ENCODE measurements at places on chromosomes 2 and 18.

DNA sequence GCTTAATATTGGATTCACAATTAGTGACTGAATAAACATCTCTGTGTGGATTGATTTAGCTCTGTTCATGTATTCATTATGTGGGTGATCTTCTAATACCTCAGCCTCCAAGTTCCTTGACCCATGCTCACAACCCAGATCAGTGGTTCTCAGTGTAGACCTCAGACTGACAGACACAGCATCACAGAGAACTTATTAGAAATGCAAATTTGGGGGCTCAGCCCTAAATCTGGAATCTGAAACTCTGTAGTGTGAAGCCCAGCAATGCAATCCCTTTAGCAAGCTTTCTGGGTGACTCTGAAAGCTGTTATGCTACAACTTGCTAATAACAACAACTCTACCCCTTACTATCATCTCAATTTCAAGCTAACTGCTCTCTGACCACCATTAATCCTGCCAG lies 273.1 kb upstream of the FANCL start:
- H3K4me3 ChIP-seq: no peak overlapping the region
- no peak overlapping the region for H3K27ac ChIP-seq
- H3K27me3 ChIP-seq: peaks cover 2% of the 10 kb centered on the region
- no peaks in the 10 kb centered on the region for H3K36me3 ChIP-seq

DNA sequence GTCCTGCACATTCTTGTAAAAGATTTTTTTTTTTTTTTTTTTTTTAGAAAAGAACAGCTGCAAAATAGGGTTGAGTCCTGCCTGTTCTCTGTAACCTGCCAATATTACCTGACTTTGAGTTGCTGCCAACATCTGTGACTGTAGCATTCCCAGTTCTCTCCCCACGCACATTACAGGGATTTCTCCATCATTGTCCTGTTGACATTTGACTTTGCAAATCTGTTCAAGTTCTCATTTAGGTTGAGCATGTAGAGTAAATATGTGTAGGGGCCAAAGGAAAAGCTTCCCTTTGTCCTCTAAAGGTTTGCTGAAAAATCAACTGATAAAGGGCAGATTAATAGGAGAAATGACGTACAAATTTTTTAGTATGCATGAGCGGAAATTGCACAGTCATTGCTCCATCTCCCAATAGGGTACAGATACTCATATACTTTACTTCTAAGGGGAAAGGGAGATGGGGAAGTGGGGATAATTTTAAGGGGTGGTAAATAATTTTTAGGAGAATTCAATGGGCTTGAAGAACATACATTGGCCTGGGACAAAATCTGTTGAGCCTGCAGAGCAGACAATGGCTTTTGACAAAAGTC lies 385.5 kb downstream of the PIK3C3 start:
- DNase-seq: no peak
- no peaks in the 10 kb centered on the region for H3K4me1 ChIP-seq
- H3K4me3 ChIP-seq: no peak overlapping the region
- H3K27ac ChIP-seq: no peak overlapping the region
- H3K36me3 ChIP-seq: no peaks in the 10 kb centered on the region
- no peaks in the 10 kb centered on the region for H3K27me3 ChIP-seq

- no peak overlapping the region for H3K27ac ChIP-seq
- no peak for DNase-seq
- no peaks in the 10 kb centered on the region for H3K36me3 ChIP-seq
- no peak overlapping the region for H3K4me3 ChIP-seq
- H3K4me1 ChIP-seq: no peaks in the 10 kb centered on the region
Measured at GRCh38 chr2:153715218-153715850, 156.4 kb upstream of the GALNT13 start.

DNA sequence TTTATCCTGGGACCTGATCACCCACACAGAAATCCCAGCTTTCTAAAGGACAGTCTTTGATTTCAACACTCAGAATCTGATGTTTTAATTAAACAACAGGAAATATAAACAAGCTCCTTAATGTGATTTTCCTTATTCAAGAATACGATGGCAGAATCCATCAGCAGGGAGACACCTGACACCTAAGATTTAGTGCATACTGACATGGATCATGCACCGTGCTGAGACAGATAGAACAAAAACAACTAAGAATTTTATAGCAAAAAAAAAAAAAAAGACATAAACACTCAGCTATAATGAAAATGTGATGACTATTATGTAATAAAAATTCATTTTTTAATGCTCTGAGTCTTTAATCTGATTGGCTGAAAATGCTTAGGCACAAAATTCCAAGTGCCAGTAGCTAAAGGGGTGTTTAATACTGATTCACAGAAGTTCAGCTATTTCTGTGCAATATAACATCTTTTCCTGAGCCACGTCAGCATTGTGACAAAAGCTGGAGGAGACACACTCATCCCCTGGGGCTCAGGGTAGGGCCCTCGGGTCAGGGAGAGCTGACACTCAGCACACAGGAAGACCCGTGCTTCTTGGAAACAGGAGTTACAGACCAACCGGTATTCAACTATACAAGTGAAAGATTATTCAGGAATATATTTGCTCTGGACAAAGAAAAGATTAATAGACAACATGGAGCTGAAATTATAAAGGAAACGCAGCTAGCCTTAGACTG lies 247.4 kb downstream of the FBXO15 start:
- H3K27me3 ChIP-seq: no peaks in the 10 kb centered on the region
- no peaks in the 10 kb centered on the region for H3K36me3 ChIP-seq
- H3K27ac ChIP-seq: no peak overlapping the region
- no peak for DNase-seq

- DNase-seq: no peak
- no peak overlapping the region for H3K27ac ChIP-seq
- H3K4me3 ChIP-seq: no peak overlapping the region
- no peaks in the 10 kb centered on the region for H3K36me3 ChIP-seq
- H3K4me1 ChIP-seq: no peaks in the 10 kb centered on the region
- no peaks in the 10 kb centered on the region for H3K27me3 ChIP-seq
Measured at GRCh38 chr18:25661831-25662230, 309.9 kb upstream of the ZNF521 start.

DNA sequence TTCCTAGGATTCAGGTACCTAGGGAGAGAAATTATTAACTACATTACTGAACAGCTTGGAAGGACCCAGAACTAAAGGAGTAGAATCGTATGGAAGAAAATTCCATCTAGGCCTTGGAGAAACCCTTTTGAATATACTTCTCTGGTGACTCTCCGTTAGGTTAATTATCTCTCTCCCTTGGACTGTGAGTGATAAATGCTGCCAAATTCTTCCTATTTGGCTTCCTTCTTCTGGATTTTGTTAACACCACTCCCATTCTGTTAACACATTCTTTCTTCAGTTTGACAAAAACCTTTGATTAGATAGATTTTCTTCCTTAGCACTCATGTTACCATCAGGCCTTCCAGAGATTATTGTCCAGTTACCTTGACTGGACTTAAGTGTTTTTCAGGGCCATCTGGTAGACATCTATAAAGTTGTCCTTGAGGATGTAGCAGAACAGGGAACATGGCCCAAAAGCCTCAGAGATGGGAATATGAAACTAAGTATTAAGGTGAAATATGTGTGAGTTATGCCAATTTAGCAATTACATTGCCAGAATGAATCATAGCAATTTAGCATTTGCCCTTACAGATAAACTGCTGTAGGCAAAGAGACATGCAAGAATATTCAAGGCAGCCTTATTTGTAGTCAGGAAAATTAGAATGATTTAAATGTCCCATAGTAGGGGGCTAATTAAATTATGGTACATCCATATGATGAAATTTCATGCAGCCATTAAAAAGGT lies 6.7 kb downstream of the CYP27A1 start:
- H3K4me1 ChIP-seq: no peaks in the 10 kb centered on the region
- no peak for DNase-seq
- H3K36me3 ChIP-seq: no peaks in the 10 kb centered on the region
- no peaks in the 10 kb centered on the region for H3K27me3 ChIP-seq
- no peak overlapping the region for H3K27ac ChIP-seq

GRCh38 chr2:217993817-217994463 lies 8.9 kb downstream of the TNS1 start:
- H3K4me3 ChIP-seq: peak overlapping the region; percentile 59
- peak overlapping the region; percentile 74 for H3K27ac ChIP-seq
- peak; percentile 54 for DNase-seq
- H3K36me3 ChIP-seq: no peaks in the 10 kb centered on the region
- H3K4me1 ChIP-seq: peaks cover 33% of the 10 kb centered on the region

DNA sequence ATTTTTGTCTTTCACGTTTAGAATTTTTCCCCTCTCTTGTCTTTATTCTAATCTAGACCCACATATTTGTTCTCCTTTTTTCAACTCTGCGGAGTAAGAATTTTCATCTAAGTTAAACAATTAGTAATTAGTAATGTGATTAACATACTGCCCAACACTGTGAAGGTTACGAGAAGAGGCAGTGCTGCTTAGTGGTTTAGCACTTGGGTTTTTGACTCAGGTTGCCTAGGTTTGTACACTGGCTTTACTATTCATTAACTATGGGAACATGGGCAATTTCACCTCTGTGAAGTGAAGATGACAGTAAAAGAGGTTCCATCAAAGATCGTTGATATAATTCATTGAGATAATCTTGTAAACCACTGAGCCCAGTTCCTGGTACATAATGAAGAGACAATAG lies 82.2 kb upstream of the PNPT1 start:
- H3K27ac ChIP-seq: no peak overlapping the region
- no peak overlapping the region for H3K4me3 ChIP-seq
- DNase-seq: no peak
- H3K27me3 ChIP-seq: no peaks in the 10 kb centered on the region

- H3K27me3 ChIP-seq: no peaks in the 10 kb centered on the region
- DNase-seq: no peak
- no peak overlapping the region for H3K4me3 ChIP-seq
- H3K27ac ChIP-seq: no peak overlapping the region
- H3K4me1 ChIP-seq: no peaks in the 10 kb centered on the region
- no peaks in the 10 kb centered on the region for H3K36me3 ChIP-seq
Measured at GRCh38 chr18:60295674-60296073, 76.9 kb downstream of the MC4R start.

- peaks cover 3% of the 10 kb centered on the region for H3K36me3 ChIP-seq
- H3K27ac ChIP-seq: no peak overlapping the region
- DNase-seq: no peak
- no peak overlapping the region for H3K4me3 ChIP-seq
- no peaks in the 10 kb centered on the region for H3K27me3 ChIP-seq
- no peaks in the 10 kb centered on the region for H3K4me1 ChIP-seq
Measured at GRCh38 chr2:23859983-23860382, 66.9 kb downstream of the ATAD2B start.

- no peak for DNase-seq
- H3K36me3 ChIP-seq: no peaks in the 10 kb centered on the region
- no peaks in the 10 kb centered on the region for H3K27me3 ChIP-seq
- no peaks in the 10 kb centered on the region for H3K4me1 ChIP-seq
Measured at GRCh38 chr2:235832941-235833340, 335.2 kb downstream of the GBX2 start.

DNA sequence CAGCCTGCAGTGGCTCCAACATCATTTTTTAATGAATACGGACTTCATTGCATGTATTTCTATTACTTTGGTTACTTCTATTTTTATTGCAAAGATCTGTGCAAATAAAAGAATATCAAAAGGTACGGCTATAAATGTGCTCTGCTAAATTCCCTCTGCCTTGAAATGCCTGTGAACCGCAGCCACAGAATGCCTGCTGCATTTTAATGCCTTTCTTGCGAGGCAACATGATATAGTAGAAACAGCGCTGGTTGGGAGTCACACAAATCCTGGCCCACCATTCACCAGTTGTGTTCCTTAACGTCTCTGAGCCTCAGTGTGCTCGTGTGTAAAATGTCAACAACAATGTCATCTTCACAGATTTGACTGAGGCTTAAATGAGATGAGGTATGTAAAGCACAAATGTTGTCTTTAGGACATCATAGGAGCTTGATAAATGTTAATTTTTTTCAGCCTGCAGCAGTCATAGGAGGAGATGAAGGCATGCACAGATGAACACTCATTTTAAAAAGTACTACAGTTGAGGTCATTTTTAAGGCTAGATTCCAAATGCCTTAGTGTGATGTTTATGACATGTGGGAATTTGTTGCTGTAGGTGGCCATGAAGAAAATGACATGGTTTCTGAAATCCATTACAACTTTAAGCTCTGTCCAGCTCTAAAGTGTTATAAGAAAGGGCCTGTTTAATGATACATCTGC lies 187.6 kb upstream of the NRP2 start:
- DNase-seq: no peak
- H3K4me3 ChIP-seq: no peak overlapping the region
- no peak overlapping the region for H3K27ac ChIP-seq

GRCh38 chr2:198164843-198165242 lies 360.4 kb downstream of the PLCL1 start:
- no peak overlapping the region for H3K4me3 ChIP-seq
- no peaks in the 10 kb centered on the region for H3K36me3 ChIP-seq
- DNase-seq: no peak
- no peak overlapping the region for H3K27ac ChIP-seq

DNA sequence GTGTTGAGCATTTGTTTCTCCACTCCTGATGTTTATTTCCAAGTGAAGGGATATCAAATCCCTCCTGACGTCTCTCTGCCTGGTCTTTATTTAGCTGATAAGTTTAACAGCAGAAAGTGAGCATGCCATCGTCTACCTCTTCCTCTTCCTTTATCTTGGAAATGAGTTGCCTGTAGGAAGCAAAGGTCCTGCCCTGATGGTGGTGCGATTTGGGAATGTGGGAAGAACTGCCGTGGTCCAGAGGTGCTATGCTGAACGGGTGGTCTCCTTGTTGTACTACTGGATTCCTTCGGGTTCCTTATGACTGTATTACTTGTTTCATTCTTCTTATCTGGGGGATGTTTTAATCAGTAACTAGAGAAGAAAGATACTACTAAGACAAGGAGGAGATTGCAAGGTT lies 217.5 kb downstream of the PMAIP1 start:
- H3K27me3 ChIP-seq: no peaks in the 10 kb centered on the region
- H3K4me3 ChIP-seq: no peak overlapping the region
- no peak overlapping the region for H3K27ac ChIP-seq
- no peaks in the 10 kb centered on the region for H3K4me1 ChIP-seq
- DNase-seq: no peak

- DNase-seq: no peak
- no peaks in the 10 kb centered on the region for H3K27me3 ChIP-seq
- H3K4me1 ChIP-seq: peaks cover 6% of the 10 kb centered on the region
- H3K36me3 ChIP-seq: no peaks in the 10 kb centered on the region
- H3K4me3 ChIP-seq: no peak overlapping the region
- no peak overlapping the region for H3K27ac ChIP-seq
Measured at GRCh38 chr2:178115271-178115670, 3.0 kb downstream of the RBM45 start.

DNA sequence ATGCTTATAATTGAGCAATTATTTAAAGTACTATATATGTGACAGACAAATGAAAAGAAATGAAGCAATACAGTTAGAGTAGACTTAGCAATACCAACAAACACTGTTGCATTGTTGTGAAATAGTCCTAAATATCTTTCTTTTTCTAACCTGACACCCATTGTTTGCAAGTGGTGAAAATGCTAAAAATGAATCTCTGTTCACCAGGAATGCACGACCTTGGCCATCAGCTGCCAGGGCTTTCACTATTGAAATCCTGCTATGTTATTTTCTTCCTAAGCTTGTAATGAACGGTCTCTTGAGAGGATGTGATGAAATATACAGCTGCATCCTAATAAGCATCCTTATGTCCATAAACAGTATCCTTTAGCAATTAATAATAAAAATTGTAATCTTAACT lies 136.2 kb upstream of the MGAT5 start:
- H3K27me3 ChIP-seq: no peaks in the 10 kb centered on the region
- no peak overlapping the region for H3K4me3 ChIP-seq
- H3K36me3 ChIP-seq: no peaks in the 10 kb centered on the region

GRCh38 chr2:8676191-8676920 lies 5.5 kb upstream of the ID2 start:
- H3K27ac ChIP-seq: no peak overlapping the region
- H3K36me3 ChIP-seq: no peaks in the 10 kb centered on the region
- H3K4me3 ChIP-seq: peak overlapping the region; percentile 26
- peak; percentile 39 for DNase-seq

Measured in endothelial cell of umbilical vein (primary cell).